H4 (cell line): ENCODE measurements at places on chromosomes 12 and 14.

DNA sequence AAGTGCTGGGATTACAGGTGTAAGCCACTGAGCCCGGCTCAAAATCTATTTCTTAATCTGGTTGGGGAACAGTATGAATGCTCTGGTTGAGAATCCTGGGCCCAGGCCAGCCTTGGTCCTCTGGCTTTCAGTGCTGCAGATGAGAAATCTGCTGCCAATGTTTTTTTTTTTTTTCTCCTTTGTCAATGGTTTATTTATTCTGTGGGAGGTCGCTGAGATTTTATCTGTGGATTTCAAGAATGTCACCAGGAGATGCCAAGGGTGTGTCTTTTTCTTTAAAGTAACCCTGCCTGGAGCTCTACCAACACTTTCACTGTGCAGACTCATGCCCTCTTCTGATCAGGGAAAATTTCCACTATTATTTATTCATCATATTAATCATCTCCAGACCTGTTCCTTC, 3.6 kb downstream of the SLC25A29 start:
- no peak for DNase-seq

DNA sequence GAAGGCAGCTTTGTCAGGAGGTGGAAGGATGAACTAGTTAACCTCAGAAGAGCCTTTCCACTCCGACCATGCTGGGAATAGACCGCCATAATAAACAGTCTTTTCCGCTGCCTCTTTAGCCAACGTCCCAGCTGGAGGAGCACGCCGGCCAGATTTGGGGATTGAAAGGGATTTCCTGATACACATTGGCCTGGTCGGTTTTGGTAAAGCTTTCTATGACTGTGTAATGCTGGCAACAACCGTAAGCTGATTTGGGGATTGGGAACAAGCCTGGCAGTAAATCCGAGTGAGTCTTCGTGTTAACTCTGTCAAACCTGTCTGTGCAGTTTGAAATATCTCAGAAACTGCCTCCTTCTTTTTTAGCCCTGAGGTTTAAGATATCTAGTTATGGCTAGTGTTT, 87.0 kb downstream of the DAD1 start:
- no peak for DNase-seq

- no peak for DNase-seq
Measured at GRCh38 chr12:103855896-103856657, 15.0 kb upstream of the NT5DC3 start.

- no peak for DNase-seq
Measured at GRCh38 chr14:32104308-32104707, 27.2 kb downstream of the ARHGAP5 start.

- DNase-seq = no peak
Measured at GRCh38 chr14:74569806-74570591, 42.0 kb downstream of the LTBP2 start.

GRCh38 chr12:76922866-76923265, 44.0 kb upstream of the CSRP2 start:
- DNase-seq = no peak

DNA sequence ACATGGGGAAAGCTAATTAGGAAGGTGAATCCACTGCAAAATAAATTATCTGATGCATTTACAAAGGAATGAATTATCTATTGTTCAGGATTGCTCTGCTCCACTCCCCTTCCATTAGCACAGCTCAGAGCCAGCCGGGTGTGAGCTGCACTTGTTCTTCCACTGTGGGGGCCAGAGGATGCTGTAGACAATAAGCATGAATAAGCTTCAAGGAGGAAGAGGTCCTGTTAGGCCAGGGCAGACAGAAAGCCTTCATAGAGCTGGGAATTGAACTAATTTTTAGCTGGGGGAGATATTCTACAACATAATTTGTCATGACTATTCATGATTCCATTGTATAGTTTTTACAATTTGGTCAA, 137.6 kb upstream of the MAX start:
- DNase-seq = no peak

DNA sequence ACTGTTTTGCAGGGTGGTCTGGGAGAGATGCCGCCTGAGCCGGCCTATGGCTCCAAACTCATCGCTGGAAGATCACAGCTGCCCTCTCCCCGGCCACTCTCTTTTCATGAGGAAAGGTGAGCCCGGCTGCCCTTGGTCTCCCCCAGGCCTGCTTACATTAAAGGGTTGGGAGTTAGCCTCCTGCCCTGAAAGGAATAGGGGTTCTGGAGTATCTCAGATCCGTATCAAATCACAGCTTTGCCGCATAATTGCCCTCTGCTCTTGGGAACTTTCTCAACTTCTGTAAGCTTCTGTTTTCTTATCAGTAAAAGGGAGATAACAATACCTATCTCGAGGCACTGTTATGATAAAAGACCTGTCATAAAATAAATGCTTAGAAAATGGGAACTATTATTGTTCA, 17.6 kb downstream of the PHLDA1 start:
- DNase-seq = no peak

- peak; percentile 74 for DNase-seq
Measured at GRCh38 chr14:54653712-54654469, 87.0 kb downstream of the SAMD4A start.

DNA sequence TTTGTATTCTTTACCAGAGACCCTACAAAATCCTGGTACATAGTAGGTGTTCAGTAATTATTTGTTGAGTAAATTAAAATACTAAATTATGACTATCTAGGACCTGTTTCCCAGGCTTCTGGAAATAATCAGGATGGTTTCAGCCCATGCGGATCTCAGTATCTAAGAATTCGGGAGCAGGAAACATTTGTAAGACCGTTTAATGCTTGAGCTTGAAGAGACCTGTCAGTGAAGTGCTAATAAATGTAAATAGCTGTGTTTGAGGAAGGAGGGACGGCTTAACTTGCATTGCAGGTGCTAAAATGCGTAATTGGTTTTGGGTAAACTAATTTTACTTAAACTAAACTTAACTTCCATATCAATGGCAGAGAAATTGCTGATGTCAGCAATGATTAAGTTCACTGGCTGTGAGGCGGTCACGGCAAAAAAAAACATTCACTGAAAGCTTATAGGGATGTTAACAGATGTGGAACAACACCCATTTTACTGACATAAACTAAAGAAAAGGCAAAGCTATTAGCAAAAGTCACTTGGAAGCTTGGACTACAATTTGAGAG, 28.6 kb upstream of the AEBP2 start:
- no peak for DNase-seq

GRCh38 chr12:106001837-106002218, 136.9 kb downstream of the NUAK1 start:
- no peak for DNase-seq

DNA sequence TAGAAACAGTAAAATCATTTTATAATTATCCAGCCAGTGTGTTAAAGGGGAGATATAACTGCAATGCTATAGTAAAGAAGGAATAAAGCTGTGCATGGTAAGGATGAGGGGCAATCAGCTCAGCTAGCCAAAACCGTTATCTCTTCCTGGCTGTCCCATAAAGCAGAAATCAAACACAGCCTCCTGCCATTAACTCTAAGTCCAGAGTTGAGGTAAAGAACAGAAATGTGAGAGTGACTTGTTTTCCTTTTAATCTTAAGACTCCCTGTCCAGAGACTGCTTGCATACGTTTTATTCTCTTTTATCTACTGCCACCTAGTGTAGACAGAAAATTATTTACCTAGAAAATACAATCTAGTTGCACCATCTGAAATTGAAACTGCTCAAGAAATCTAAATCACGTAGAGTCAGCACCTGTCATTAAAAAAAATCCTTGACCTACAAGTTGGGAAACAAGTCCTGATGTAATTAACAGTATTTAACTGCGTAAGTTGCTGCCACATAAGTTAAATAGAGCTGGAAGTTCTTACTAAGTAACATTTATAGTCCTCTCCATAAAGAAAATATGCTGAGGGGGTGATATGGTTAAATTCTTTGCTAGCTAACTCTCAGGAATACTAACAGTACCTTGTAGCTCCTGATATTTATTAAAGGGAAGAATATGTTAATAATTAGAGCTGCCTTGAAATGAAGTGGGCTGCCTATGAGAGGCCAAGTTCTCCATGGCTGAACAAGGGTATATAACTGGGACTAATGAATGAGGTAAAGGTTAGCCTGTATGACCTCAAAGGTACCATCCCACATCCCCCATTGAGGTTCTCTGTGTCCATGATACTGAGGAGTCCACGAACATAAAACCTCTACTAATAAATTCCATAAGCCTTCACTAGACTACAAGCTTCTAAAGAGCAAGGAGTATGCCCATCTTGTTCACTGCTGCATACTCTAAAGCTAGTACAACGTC, 62.7 kb downstream of the GALNT4 start:
- DNase-seq = peak; percentile 65

DNA sequence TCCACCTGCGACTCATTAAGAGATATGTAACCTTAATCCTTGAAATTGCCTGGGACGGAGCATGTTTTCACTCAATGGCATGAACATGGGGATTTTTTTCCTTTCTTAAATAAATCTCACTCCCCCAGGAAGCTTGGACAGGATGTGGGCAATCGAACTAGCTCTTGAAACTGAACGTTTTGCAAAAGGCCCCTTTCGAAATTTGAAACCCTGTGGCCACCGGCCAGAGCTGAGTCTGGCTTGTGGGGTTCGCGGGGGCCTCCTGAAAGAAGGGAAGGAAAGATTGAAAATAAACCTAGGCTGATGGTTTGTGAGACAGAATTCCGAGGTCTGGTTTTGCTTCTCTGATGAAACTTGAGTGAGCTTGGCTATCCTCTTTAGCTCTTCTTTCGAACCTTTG, 101.4 kb upstream of the RTL1 start:
- DNase-seq = no peak

GRCh38 chr14:33475623-33476022, 475.3 kb downstream of the EGLN3 start:
- DNase-seq = peak; percentile 68

DNA sequence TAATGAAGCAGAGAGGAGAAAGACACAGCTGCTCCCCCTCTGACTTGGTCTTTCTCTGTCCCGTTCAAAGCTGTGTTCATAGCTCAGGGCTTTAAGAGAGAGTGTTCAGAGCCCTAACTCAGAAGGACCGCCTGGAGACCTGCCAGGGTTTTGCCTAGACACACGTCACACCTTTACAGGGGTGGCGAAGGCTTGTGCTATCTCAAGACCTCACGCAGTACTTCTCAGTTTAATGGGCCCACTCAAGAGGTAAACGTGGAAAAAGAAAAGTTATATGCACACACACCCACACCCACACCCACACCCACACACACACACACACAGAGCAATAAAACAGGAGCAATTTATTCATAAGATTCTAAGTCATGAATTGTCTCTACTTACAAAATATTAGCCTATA, 374.3 kb downstream of the C12orf75 start:
- no peak for DNase-seq

DNA sequence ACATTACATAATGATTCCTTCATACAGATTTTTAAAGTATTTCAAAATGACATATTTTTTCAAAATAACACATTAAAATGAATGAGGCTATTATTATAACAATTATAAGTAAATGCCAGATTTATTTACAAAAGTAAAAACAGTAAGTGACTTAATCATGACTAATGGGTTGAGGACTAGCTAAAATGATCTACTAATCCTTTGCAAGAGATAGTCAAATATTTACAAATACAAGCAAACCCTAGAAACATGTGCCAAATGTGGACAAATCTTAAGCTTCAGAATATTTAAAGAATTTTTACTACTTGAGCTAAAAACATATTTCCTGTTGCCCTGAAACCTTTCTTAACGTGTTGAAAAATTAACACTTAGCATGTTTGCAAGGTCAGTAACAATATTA, 74.8 kb downstream of the KIF21A start:
- no peak for DNase-seq

- DNase-seq = no peak
Measured at GRCh38 chr12:132360410-132360809, 31.0 kb upstream of the GALNT9 start.

- DNase-seq = no peak
Measured at GRCh38 chr12:92698474-92698873, 4.3 kb upstream of the PLEKHG7 start.

- DNase-seq = no peak
Measured at GRCh38 chr14:99708449-99708848, 24.4 kb downstream of the CYP46A1 start.

GRCh38 chr12:52444647-52445595, 7.0 kb downstream of the KRT6B start:
- DNase-seq = no peak

GRCh38 chr14:32074887-32075572, 2.1 kb upstream of the ARHGAP5 start:
- DNase-seq = no peak

- DNase-seq = no peak
Measured at GRCh38 chr14:85010186-85010585, 519.8 kb upstream of the FLRT2 start.

DNA sequence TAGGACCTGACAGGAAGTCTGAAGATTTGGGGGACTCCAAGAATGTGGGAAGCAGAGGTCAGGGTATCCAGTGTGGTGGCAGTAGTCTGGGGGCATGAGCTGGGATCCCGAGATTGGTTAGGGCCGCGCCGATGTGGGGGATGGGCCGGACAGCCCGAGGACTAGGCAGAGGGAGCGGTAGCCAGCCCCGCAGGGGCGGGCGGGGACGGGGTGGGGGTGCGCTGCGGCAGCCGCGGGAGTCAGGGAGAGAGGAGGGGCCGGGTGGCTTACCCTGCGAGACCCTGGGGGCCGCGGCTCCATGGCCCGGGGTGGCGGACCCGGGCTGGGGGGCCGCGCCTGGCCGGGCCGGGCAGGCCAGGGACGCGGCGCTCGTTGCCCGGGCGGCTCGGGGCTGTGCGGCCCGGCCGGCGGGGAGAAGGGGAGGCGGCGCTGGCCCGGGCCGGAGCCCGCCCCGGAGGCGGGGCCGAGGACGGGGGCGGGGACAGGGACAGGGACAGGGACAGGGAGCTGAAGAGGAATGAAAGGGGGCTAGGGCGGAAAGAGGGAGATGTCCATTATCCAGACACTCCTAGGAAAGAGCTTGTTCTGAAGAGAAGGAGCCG, 5.6 kb downstream of the ZNF385A start:
- peak; percentile 35 for DNase-seq

DNA sequence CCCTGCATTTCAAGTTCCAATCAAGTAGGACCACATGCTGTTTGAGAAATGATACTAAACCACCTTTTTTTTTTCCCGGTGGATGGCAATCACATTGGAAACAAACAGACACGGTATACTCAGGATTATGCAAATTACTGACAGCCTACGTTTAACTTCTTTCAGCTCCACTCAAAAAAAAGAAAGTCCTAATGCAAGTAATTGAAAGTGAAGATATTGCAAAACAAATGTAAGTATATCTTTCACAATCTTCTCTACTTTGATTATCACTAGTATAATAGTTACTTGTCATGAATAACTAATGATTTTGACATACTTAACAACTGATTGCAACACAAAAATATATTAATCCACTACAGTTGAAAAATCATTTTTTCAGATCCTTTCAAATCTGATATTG, 2.6 kb upstream of the OSBPL8 start:
- DNase-seq = no peak

GRCh38 chr14:89681086-89682018, 264.3 kb upstream of the FOXN3 start:
- no peak for DNase-seq
